ENCODE measurements at places on chromosomes 16 and 17.
A peak's percentile ranks its signal among the peaks of the same experiment; 100 is the strongest.

DNA sequence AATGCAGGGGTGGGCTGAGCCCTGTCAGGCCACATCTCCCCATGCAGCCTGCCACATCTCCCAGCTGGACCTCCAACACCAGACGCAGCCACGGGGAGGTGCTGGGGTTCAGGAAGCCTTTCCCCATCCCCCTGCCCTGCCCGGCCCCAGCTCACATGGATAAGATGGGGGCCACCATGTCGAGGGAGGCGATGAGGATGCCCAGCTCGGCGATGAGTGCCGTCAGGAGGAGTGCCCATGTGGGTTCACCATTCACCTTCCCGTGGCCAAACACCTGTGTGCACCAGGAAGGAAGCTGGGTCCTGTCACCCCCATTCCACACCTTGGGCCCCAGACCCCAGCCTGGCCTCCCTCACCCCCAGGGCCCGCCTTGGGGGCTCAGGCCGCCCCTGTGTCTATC lies 5.7 kb upstream of the LCAT start:
- DNase-seq = no peak

DNA sequence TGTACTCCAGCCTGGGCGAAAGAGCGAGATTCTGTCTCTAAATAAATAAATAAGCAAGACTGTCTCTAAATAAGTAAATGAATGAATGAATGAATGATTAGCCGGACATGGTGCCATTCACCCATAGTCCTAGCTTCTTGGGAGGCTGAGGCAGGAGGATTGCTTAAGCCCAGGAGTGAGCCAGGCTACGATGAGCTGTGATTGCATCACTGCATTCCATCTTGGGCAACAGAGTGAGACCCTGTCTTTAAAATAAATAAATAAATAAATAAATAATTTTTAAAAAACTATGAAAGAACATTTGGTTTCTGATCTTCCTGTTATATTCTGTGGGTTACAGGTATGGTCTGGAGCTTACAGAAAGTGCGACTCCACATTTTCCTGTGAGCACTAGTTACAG lies 65.0 kb downstream of the C17orf58 start:
- DNase-seq = peak; percentile 18

DNA sequence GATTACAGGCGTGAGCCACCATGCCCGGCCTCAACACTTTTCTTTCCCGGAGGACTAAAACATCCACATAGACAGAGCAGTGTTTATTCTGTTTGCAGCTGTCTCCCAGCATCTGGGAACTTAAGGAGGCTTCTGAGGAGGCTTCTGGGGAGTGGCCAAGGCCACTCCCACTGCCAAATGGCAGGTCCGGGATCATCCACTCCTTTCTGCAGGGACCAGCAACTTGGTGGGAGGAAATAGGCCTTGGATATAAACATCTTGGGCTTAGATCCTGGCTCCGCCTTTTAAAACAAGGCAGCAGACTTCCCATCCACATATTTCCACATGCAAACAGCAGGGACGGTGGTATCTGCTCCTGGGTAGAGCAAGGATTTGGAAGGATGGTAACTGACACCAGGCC lies 14.1 kb upstream of the SPATA32 start:
- peak; percentile 48 for DNase-seq

DNA sequence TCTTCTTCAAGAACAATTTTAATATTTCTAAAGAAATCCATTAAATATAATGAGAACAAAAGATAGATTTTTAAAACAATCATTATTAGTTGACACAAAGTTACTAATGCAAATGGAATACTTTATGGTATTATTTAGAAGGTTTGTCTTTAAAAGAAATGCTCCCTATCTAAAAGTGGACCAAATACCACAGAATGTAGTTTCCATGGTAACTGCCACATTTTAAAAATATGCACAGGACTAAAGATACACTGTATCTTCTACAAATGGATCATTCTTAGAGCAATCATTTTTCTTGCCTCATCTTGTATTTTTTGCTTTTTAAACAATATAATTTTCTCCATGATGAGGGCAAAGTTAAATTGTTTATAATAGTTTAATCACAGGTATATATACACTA lies 296.0 kb downstream of the CEP112 start:
- DNase-seq = no peak

- DNase-seq = no peak
These were observed 105.5 kb downstream of the TNFRSF13B start for GRCh38 chr17:16866436-16866835.

GRCh38 chr16:89256651-89257254 lies 39.2 kb downstream of the ZNF778 start:
- peak; percentile 81 for DNase-seq

DNA sequence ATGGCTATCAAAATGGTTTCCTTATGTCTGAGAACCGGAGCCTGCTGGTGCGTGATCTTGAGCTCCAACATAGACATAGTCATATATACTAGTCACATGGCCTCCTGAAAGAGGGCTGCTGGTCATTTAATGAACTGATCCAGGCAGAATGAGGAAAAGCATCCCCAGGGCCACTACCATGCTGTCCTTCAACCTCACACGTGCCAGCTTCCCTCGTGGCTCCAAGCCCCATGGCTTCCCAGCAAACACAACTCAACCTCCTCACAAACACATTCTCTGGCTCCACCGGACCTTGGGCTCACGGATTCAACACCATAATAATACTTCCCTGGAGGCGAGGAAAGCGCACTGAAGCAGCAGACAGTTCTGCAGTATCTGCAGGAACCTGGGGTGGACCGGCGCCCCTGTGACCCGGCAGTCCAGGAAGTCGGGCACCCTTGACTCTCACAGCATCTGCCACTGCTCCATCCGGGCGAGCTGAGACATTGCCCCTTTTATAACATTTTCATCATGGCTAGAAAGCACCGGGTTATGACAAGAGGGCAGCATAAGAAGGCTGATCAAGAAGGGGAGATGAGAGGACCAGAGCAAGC lies 57.2 kb upstream of the CDH5 start:
- DNase-seq = no peak

DNA sequence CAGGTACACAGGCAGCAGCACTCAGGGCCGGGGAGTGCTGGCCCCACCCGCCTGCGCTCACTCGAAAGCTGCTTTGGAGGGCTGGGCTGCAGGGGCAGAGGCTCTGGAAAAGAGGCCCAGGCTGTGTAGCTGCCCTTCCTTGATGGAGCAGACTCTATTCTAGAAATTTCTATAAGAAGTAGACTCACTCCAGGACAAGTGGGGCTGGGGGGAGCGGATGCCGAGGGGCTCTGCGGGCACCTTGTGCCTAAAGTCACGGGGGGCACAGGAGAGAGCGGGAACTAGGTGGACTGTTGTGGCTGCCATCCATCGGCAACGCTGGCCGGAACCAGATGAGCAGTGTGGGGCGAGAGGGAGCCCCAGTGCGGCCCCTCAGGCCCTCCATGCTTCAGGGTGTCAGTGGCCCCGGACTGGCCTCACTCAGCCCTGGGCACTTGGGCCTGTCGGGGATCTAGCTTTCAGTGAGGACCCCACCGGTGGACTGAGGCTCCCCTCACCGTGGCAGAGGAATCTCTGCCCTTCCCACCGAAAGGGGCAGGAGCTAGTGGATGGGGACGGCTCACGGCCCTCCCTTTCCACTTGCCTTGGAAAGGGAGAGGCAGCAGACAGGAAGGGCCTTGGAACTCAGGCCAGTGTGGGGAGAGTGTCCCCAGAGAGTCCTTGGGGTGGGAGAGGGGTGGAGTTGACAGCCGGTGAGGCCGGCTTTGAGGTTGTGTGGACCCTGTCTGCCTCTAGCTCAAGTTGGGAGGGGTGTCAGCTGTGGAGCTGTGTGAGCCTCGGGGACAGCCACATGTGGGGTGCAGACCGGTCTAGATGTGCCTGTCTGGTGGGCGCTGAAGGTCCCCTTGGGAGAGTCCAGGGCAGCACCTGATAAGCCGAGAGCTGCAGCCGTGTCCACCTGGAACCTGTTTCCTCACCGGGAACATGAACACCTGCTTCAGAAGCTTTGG lies 16.6 kb downstream of the ENDOV start:
- DNase-seq = no peak

GRCh38 chr16:10763456-10763855 lies 19.8 kb downstream of the NUBP1 start:
- peak; percentile 33 for DNase-seq

DNA sequence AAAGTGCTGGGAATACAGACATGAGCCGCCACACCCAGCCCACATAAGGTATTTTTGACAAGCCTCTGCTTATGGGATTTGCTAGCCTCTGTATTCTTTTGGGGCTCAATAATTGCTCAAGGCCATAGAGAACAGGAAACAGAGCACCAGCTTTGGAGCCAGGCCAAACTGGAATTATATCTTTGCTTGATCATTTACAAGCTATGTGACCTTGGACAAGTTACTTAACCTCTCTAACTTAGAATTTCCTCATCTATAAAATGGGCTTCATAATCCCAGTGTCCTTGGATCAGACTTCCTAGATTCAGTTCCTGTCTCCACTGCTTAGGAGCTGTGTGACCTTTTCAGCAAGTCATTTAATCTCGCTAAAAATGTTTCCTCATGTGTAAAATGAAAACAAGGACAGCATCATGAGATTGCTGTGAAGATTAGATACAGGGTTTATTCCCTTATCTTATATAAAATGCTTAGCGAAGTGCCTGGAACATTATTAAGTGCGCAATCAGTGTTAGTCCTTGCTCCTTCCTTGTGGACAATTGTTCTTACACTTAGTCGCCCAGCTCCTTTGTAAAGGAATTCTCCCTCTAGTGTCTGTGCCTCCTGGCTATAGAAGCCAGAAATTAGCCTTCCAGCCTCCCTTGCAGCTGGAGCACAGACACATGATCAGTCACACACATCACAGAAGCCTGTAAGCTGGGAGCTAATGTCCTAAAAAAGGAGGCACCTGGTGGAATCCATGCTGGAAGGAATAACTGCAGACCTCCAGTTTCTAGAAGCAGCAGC lies 16.6 kb downstream of the KRT9 start:
- DNase-seq = no peak

- no peak for DNase-seq
These were observed 276.4 kb upstream of the PSMD7 start for GRCh38 chr16:74020095-74020670.

DNA sequence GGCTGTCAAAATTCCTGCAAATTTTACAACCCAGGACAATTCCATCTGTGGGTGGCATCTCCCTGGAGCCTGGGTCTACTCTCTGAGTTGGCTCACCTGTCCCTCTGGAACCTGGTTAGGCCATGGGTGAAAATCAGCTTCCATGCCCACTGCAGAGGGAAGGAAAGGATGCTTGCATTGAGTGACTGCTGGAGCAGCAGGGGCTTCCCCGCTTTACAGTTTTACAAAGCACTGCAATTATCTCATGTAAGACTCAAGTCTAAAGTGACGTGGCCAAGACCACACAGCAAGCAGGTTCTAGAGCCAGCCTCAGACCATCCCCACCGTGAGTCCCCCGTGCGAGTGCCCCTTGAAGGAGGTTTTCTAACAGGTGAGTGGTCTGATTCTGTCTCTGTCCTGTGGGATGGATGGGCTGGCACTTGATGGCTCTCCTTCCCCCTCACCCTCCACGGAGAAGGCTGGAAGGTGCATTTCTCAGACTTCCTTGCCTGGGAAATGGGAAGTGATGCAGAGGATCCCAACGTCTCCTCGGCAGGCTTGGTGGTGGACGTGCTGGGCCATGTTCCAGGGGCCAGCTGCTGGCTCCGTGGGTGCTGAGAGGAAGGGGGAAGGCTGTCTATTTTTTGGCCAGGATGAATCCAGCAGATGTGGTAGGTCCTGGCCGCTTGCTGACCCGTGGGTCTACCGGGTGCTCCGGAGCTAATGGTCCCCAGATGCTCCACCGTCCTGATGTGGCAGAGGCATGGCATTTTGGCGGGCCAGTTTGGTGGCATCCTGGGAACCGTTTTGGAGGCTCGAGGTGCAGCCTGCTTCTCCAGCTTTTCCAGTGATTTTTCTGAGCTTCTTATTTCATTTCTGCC lies 26.3 kb upstream of the CBX4 start:
- no peak for DNase-seq

DNA sequence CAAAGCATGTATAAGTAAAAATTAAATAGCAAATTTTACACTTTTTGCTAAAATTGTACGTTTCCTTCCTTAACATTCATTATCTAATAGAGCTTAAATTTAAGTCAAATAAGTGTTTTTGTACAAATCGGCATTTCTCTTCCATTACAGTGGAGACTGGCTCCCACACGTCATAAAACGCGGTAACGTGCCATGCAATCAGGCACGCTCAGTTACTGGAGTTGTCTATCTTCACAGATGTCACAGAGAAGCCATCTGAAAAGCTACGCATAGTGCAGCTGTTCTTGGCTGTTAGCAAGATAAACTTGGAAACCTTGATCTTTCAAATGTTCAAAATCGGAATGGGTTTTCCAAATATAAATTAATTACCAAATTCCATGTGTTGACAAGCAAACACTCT lies 165.3 kb downstream of the STX8 start:
- no peak for DNase-seq

- DNase-seq = no peak
These were observed 3.5 kb downstream of the CFDP1 start for GRCh38 chr16:75429621-75430403.

DNA sequence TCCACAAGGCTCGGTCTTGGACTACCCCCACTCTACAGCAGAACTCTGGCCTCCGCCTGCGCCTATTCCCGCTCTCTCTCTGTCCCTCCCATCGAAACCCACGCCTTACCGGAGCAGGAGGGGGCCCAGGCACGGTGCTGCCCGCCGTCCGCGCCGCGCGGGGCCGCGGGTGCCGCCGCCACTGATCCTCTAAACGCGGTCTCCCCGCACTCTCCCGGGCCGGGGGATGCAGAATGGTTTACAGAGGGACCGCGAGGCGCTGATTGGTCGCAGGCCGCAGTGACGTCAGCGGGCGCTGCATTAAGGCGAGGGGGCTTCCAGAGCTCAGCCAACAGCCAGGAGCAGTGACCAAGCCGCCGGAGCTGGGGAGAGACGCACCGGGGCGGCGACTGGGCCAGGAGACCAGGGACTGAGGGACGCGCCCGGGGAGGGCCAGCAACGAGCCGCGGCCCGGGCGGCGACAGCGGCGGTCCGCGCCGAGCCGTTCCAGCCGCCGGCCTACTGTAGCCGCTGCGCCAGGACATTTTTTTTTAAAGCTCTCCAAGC lies 747 bp upstream of the LHX1 start:
- DNase-seq = no peak

DNA sequence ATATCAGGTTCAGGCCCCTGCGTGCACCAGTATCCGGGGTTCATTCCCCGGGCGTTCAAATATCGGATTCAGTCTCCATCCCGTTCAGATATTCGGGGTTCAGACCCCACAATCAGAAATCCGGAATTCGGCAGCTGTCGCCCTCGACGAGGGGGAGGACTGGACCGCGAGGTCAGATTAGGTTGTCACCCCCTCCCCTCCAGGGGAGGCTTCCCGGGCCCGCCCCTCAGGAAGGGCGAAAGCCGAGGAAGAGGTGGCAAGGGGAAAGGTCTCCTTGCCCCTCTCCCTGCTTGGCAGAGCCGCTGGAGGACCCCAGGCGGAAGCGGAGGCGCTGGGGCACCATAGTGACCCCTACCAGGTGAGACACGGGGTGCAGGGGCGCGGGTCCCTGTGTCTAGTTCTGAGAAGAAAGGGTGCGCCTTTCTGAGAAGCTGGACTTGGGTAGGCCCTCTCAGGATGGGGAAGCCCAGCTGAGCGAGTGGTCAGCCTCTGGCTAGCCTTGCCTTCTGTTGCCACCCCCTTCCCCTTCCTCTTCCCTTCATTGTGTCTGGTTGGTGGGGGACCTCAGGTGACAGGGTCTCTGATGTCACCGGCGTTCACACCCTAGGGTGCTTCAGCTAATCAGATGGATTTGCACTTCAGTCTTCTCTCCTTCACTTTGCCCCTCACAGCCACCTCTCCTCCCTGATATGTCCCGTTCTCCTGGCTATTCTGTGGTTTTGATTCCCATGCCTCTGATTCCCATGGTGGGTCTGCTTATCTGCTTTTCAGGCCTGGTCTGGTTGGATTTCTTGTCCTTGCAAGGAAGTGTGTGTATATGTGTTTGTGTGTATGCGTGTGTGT lies 844 bp downstream of the TAOK2 start:
- no peak for DNase-seq

All from foreskin fibroblast (primary cell).